Transverse colon (tissue), 4 donors: ENCODE measurements at places on chromosomes 4 and X. TPM values are rescaled to one million over a fixed set of nuclear protein-coding genes. Genes with fewer than 3 reads are reported as not detected.

DNA sequence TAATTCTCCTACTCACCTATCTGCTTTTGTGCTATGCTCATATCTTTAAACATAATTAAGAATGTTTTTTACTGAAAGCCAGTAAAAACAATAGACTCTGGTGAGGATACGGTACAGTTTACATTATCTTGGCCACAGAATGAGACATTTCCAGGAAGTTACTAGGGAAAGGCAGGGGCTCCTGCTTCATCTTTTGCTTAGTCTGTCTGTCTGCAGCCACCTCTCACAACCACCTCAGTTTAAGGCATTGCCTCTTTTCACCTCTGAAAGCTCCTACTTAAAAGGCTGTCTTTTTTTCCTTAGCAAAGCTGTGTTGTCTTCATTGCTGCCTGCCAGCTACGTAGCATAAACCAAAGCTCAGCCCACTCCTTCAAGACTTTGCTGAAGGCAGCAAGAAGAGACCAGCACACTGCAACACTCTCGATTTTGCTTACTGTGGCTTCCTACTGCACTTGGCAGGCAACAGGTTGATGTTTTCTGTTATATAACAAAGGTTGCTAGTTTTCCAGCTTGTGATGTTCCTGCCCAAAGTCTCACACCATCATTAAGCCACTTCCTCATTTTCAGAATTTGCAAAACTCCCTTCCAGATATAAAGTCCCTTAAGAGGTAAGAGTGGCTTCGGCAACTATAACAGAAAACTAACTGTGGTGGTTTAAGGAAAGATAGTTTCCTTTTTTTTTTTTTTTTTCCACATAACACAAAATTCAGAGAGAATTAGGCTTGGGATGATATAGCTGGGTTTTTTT is 432.9 kb downstream of the GRXCR1 start:
- H3K36me3 ChIP-seq, result no peaks in the 10 kb centered on the region
- DNase-seq, result no peak
- no peaks in the 10 kb centered on the region for H3K4me1 ChIP-seq
- no peak overlapping the region for H3K4me3 ChIP-seq

DNA sequence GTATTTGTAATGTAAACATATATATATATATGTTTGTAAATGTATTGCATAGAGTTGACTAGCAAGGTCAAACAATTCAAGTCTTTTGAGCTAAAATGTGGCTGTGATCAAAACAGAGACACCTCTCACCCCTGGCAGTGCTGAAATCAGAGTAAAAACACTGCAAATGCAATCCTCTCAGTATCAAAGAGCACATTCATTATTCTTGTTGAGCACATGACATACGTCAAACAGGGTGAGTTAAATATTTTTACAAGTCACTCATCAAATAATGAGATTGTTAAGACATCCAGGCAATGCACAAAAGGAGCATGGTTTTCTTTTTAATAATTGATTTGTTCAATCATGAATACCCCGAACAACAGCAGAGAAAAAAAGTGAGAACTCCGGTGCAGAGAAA is 114.1 kb upstream of the KCNIP4 start:
- no peak for DNase-seq
- no peaks in the 10 kb centered on the region for H3K36me3 ChIP-seq
- no peaks in the 10 kb centered on the region for H3K4me1 ChIP-seq
- H3K27me3 ChIP-seq, result no peaks in the 10 kb centered on the region
- no peak overlapping the region for H3K4me3 ChIP-seq

- no peaks in the 10 kb centered on the region for H3K4me1 ChIP-seq
- no peaks in the 10 kb centered on the region for H3K36me3 ChIP-seq
- H3K4me3 ChIP-seq, result no peak overlapping the region
- no peak for DNase-seq
Observed at GRCh38 chrX:76076124-76076523, 96.7 kb upstream of the PBDC1 start.

Gene HSFX3
- total RNA-seq, result not detected

DNA sequence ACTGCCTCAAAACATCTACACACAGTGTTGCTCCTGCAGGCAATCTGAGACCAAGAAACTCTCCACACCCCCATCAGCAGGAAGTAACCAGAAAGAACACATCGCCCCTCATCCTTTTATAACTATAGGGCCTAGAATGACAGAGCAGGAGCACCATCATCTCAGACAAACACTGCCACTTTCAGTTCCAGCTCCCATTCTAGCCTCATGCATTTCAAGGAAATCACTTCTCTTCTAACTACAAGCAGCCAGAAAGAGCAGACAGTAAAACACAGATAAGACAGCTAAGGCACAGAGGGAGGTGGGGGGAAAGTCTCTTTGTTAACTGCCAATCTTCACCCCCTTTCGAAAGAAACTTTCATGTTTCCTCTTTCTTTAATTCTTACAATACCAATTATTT is 102.6 kb upstream of the TENT5D start:
- no peaks in the 10 kb centered on the region for H3K4me1 ChIP-seq
- no peak overlapping the region for H3K27ac ChIP-seq
- no peaks in the 10 kb centered on the region for H3K27me3 ChIP-seq
- H3K4me3 ChIP-seq, result no peak overlapping the region
- no peak for DNase-seq

DNA sequence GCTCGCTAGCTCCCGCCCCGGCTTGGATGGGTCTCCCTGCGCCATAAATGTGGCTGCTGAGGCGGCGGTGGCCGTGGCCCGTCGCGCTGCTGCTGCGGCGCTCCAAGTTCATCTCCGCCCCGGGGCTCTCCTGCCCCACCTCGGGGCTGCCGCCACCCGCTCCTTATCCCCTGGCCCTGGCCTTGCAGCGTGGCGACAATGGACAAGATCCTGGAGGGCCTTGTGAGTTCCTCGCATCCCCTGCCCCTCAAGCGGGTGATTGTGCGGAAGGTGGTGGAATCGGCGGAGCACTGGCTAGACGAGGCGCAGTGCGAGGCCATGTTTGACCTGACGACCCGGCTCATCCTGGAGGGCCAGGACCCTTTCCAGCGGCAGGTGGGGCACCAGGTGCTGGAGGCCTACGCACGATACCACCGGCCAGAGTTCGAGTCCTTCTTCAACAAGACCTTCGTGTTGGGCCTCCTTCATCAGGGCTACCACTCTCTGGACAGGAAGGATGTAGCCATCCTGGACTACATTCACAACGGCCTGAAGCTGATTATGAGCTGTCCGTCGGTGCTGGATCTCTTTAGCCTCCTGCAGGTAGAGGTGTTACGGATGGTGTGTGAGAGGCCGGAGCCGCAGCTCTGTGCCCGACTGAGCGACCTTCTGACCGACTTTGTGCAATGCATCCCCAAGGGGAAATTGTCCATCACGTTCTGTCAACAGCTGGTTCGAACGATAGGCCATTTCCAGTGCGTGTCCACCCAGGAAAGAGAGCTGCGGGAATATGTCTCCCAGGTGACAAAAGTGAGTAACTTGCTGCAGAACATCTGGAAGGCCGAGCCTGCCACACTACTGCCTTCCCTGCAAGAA is 763 bp downstream of the USP38 start:
- DNase-seq, result peak; percentile 16
- H3K27ac ChIP-seq, result peak overlapping the region; percentile 97
- no peaks in the 10 kb centered on the region for H3K27me3 ChIP-seq
- no peaks in the 10 kb centered on the region for H3K36me3 ChIP-seq
- peaks cover 53% of the 10 kb centered on the region for H3K4me1 ChIP-seq
- peak overlapping the region; percentile 72 for H3K4me3 ChIP-seq

- DNase-seq, result no peak
- no peak overlapping the region for H3K27ac ChIP-seq
- H3K36me3 ChIP-seq, result no peaks in the 10 kb centered on the region
Observed at GRCh38 chr4:75658876-75659275, 14.3 kb downstream of the G3BP2 start.

Gene ASB9
- 2.5 TPM for total RNA-seq

- H3K27ac ChIP-seq, result peak overlapping the region; percentile 89
- H3K4me3 ChIP-seq, result peak overlapping the region; percentile 92
- DNase-seq, result no peak
- peaks cover 8% of the 10 kb centered on the region for H3K4me1 ChIP-seq
Observed at GRCh38 chr4:148445860-148446330, 3.7 kb upstream of the NR3C2 start.

DNA sequence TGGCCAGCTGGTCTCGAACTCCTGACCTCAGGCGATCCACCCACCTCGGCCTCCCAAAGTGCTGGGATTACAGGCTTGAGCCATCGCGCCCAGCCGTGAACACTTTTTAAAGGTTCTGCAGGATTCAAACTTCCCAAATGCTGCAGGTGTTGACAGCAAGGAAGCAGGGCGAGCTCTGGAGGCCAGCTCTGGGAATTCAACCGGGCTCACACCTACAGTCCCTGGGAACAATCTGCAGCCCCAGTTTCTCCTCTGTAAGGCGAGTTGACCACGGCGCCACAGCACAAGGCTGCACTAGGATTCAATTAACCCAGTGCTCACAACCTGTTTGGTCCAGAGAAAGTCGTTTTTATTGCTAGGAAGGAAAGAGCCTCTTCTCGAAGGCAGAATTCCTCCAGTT is 1.6 kb downstream of the MTNR1A start:
- no peaks in the 10 kb centered on the region for H3K36me3 ChIP-seq
- no peaks in the 10 kb centered on the region for H3K4me1 ChIP-seq
- peak overlapping the region; percentile 75 for H3K27ac ChIP-seq
- H3K27me3 ChIP-seq, result peaks cover 39% of the 10 kb centered on the region
- peak; percentile 57 for DNase-seq

Gene HSPA4L
- 3.8 TPM for total RNA-seq

DNA sequence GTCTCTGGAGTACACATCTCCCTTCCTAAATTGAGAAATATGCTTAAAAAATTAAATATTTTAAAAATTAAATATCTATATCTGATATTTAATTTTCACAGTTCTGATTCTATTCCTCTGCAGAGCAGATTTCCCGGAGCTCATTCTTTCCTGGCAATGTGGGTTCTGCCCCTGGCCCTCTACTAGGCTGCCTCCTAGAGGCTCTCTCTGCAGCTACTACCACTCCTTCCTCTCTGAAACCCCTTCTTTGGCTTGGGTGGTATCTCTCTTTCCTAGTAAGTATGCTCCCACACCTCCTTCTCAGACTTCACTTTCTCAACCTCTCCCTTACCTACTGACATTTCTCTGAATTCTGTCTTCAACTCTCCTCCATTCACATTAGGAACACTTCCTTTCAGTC is 45.3 kb downstream of the RPGR start:
- H3K4me1 ChIP-seq, result no peaks in the 10 kb centered on the region
- H3K27ac ChIP-seq, result no peak overlapping the region
- no peak overlapping the region for H3K4me3 ChIP-seq
- DNase-seq, result no peak
- H3K36me3 ChIP-seq, result no peaks in the 10 kb centered on the region

Gene STOX2
- total RNA-seq, result 90.8 TPM

DNA sequence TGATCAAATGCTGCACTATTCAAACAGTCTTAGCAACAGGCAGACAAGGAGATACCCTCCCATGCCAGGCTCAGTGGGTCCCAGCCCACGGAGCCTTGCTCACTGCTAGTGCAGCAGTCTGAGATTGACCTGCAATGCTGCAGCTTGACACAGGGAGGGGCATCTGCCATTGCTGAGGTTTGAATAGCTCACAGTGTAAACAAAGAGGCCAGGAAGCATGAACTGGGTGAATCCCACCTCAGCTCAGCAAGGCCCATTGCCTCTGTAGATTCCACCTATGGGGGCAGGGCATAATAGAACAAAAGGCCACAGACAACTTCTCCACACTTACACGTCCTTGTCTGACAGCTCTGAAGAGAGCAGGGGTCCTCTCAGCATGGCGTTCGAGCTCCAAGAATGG is 26.6 kb upstream of the ZXDB start:
- H3K36me3 ChIP-seq, result no peaks in the 10 kb centered on the region
- no peaks in the 10 kb centered on the region for H3K27me3 ChIP-seq
- H3K27ac ChIP-seq, result no peak overlapping the region
- no peak for DNase-seq

DNA sequence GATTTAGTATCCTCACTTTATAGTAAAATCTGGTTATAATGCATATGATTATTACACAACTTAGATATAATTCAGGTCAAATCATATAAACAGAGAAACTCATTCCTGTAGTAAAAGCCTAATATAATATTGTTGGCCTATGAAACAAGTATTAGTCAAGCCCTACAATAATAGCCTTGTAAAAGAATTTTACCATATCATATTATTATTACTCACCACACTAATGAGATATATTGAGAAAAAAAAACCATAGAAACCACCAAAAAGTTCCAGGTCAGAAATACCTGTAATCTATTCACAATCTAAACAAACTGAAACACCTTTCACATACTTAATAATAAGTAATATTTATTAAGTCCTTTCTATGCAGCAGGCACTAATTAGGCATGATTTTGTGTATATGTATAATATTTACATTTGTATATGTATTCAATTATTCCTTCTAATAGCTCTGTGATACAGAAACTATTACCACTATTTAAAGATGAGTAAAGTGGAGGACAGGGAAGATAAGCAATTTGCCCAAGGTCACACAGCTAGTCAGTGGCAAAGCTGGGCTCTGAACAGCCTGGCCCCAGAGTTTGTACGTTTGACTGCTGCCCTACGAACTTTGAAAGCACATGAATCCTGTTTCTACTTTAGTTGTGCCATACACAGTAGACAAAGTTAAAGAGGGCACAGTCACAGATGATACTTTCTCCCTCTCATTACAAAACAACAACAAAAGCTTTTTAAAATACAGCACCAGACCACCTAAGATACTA is 9.0 kb downstream of the ZNF827 start:
- no peak overlapping the region for H3K27ac ChIP-seq
- H3K4me1 ChIP-seq, result peaks cover 4% of the 10 kb centered on the region
- no peaks in the 10 kb centered on the region for H3K36me3 ChIP-seq
- H3K27me3 ChIP-seq, result no peaks in the 10 kb centered on the region
- no peak for DNase-seq

GRCh38 chrX:69156638-69157037 is 8.6 kb downstream of the PJA1 start:
- DNase-seq, result no peak
- H3K4me1 ChIP-seq, result no peaks in the 10 kb centered on the region
- H3K27ac ChIP-seq, result no peak overlapping the region
- H3K27me3 ChIP-seq, result no peaks in the 10 kb centered on the region
- H3K36me3 ChIP-seq, result no peaks in the 10 kb centered on the region

GRCh38 chr4:137661693-137662092 is 129.4 kb upstream of the PCDH18 start:
- H3K4me3 ChIP-seq, result no peak overlapping the region
- no peak for DNase-seq
- no peaks in the 10 kb centered on the region for H3K36me3 ChIP-seq
- H3K27ac ChIP-seq, result peak overlapping the region; percentile 77
- no peaks in the 10 kb centered on the region for H3K27me3 ChIP-seq

- no peak overlapping the region for H3K27ac ChIP-seq
- H3K4me1 ChIP-seq, result no peaks in the 10 kb centered on the region
- no peaks in the 10 kb centered on the region for H3K36me3 ChIP-seq
- H3K4me3 ChIP-seq, result no peak overlapping the region
Observed at GRCh38 chrX:24839331-24839730, 145.6 kb downstream of the POLA1 start.

DNA sequence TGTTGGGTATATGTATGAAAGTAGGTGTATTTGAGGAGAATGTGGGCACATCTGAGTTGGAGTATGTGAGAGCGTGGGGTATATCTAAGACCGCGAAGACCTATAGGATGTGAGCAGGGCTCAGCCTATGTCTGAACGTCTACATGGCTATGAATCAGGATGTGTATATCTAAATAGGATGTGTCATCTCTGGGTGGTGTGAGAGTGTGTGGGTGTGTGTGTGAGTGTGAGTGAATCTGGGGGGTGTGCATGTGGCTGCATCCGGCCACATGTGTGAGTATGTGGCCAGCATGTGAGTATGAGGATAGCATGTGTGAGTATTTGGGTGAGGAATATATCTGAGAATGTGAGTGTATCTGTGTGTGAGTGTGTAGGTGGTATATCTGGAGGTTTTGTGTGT is 7.7 kb downstream of the GPR173 start:
- H3K4me1 ChIP-seq, result no peaks in the 10 kb centered on the region
- no peaks in the 10 kb centered on the region for H3K27me3 ChIP-seq
- no peaks in the 10 kb centered on the region for H3K36me3 ChIP-seq
- no peak for DNase-seq
